Activated CD4-positive, CD25-positive, alpha-beta regulatory T cell treated with anti-CD3 and anti-CD28 coated beads, Interleukin-2, amount 50 U/mL, for 24 hours (primary cell): ENCODE measurements at places on chromosomes 2 and 18.

DNA sequence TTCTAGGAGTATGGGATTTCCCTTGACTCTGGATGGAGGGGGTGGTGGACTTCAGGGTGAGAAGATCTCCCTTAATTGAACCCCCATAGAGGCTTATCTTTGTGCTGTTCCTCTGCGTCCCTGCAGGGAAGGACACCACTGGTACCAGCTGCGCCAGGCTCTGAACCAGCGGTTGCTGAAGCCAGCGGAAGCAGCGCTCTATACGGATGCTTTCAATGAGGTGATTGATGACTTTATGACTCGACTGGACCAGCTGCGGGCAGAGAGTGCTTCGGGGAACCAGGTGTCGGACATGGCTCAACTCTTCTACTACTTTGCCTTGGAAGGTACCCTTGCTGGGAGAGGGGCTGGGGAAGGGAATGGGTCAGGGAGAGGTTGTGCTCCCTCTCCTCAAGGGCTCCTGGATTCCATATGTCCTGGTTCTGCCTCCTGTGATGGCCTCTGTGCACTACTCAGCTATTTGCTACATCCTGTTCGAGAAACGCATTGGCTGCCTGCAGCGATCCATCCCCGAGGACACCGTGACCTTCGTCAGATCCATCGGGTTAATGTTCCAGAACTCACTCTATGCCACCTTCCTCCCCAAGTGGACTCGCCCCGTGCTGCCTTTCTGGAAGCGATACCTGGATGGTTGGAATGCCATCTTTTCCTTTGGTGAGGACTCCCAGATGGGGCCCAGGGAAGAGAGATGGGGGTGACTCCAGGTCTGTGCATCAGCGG is 19.3 kb downstream of the PRKAG3 start:
- ATAC-seq, result no peak

DNA sequence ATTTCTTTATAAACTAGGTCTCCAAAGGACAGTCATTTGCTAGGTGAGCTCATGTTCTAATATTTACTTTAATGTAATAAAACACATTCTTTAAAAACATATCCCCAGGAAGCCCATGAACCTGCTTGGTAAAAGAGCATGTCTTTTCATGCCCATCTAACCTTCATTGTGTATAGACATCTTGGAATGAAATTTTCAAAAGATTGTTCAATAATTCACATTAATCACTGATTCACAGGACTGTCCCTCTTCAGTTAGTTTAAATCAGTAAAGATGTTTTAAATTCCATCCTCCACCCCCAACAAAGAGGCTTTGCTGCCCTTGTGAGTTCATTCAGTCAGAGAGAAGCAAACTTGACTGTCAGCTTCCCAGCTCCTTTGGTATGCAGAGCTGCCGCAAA is 633.4 kb upstream of the CELF4 start:
- ATAC-seq, result no peak

GRCh38 chr2:215314896-215315295 is 3.0 kb downstream of the ATIC start:
- no peak for ATAC-seq

- no peak for ATAC-seq
These were observed 119.9 kb downstream of the MYO1B start for GRCh38 chr2:191365089-191365488.

DNA sequence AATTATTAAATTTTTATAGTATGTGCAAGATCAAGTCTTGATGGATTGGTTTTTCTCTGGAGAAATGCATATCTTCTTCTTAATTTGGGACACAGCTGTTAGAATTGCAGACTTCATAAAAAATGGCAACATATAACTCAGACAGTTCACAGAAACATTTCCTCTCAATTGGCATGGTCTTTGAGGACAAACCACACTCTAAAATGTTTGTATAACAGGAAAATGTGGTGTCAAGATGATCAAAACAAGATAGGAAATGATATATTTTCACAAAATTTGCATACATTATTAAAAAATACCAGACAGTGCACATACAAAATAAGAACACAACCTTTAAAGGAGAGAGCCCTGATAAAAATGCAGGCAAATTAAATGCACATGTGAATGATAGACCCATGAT is 63.9 kb downstream of the ICOS start:
- ATAC-seq, result no peak
